ENCODE measurements at places on chromosomes 1 and 21.

DNA sequence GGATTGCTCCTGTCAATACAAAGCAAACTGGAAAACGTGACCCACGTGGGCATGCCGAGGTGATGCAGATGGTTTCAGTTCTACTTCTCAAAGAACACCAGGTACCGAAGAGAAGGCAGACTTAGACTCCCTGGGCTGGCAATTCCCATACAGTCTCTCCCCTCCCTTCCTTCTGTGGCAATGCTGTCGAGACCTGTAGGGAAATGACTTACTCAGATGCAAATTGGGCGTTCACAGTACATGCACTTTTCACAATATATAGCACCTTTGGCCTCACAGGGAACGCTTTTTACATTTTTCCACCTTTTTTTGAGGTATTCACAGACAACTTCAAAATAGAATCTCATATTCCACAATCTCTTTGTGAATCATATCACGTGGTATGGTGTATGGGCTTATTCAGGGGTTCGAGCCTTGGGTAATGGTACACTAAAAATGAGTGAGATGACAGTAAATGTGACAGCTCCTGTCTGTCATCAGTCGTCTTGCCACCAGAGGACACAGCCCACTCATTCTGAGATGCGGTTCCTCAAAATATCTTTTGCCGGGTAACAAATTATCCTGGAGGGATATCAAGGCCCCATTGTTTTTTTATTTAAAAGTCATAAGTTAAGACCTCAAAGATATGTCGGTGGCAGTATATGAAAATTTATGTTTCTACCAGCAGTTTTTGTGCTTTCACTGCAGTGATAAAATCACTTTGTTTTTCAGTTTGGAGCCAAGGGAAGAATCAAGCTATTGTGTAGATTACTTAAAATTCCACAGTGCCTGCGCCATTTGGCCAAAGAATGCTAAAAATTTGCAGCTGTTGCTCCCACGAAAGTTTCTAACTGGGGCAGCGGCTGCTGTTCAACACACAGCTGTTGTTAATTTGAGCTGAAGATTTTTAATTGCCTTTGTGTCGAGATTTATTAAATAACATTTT lies 168.4 kb downstream of the ZZZ3 start:
- DNase-seq, result no peak

GRCh38 chr1:183841950-183842794 lies 37.3 kb downstream of the RGL1 start:
- peak; percentile 46 for DNase-seq

- DNase-seq, result no peak
Observed at GRCh38 chr1:231976231-231976630, 349.6 kb downstream of the DISC1 start.

- no peak for DNase-seq
Observed at GRCh38 chr1:184237588-184237987, 149.2 kb upstream of the C1orf21 start.

DNA sequence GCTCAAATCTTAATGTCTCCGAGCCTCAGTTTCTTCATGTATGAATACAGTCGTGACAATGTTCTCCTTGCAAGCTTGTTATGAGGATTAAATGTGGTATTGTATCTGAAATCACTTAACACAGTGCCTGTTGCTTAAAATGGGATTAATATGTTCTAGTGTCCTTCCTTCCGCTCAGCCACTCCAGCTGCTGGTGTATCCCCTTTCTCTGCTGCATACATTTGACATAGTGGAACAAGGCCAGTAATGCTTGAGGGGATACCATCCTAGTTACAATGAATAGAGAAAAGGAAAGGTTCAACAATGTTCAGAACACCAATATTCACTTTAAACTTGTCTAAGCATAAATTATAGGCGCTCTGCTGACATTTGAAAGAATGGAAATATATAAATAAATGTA lies 64.0 kb downstream of the PROX1 start:
- DNase-seq, result no peak

DNA sequence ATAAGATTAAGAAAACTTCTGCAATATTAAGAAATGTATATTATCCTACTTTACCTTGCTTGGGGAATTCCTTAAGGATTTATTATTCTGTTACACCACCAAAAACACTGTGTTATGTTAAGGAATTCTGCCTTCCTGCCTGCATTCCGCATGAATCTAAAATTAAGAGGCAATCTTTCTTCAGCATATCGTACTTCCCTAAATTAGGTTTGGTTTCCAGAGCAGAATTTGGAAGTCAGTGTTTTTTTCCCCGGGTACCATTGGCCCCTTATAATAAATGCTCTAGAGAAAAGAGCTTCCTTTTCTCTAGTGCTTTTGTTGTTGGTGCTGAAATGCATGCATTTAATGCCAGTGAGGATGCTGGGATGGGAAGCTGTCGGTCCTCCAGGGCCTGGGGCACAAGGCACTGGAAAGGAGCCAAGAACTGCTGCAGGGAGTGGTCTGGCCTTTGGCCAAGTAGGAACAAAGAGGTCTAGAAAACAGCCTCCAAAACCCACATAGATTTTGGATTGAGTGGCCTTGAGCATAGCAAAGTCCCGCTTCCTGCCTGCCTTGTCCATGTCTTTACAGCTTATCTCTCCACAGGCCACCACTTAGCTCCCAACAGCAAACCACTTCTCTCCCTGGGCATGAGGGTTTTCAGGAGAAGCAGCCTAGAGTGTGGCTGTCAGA lies 69.9 kb downstream of the RRAGC start:
- peak; percentile 54 for DNase-seq

GRCh38 chr1:89939059-89939570 lies 55.8 kb upstream of the ZNF326 start:
- DNase-seq, result no peak

- peak; percentile 54 for DNase-seq
Observed at GRCh38 chr1:182889997-182890396, 50.9 kb downstream of the DHX9 start.

DNA sequence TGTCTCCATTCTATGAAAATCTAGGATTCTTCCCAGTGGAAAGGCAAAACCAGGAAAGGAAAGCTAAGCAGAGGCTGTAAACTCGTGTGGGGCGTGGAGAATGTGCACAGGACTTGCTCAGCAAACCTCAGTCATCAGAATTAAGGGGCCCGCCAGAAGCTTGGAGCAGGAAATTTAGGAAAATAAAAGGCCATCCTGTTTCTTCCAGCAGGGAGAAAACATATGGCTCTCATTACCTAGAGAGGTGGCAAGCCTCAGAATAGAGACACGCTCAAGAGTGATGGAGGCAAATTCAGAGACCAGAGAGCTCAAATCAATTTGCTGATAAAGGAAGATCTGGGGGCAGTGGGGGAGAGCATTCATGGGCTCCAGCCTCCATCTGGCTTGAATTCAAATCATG lies 151.9 kb upstream of the KLHDC7A start:
- no peak for DNase-seq

GRCh38 chr1:53726009-53726600 lies 12.9 kb downstream of the GLIS1 start:
- DNase-seq, result no peak

- no peak for DNase-seq
Observed at GRCh38 chr1:225446595-225446960, 18.7 kb upstream of the LBR start.

GRCh38 chr1:52628614-52629324 lies 4.2 kb upstream of the SHISAL2A start:
- no peak for DNase-seq

- DNase-seq, result no peak
Observed at GRCh38 chr1:94865360-94865759, 45.2 kb downstream of the SLC44A3 start.

GRCh38 chr1:213256438-213257087 lies 205.5 kb downstream of the RPS6KC1 start:
- DNase-seq, result no peak

DNA sequence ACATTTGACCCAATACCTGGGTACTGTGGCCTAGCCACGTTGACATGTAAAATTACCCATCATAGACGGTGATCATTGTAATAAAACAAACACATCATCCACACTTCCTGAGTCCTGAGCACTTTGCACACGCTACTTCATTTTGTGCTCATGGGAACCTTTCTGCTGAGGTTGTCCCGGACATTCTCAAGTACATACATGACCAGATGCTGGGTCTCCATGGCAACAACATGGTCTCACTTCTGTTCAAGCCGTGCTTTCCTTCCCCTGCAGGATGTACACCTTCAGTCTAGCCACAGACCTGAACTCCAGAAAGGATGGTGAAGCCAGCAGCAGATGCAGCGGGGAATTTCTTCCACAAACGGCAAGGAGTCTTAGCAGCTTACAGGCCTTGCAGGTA lies 22.7 kb downstream of the UBASH3A start:
- DNase-seq, result no peak

DNA sequence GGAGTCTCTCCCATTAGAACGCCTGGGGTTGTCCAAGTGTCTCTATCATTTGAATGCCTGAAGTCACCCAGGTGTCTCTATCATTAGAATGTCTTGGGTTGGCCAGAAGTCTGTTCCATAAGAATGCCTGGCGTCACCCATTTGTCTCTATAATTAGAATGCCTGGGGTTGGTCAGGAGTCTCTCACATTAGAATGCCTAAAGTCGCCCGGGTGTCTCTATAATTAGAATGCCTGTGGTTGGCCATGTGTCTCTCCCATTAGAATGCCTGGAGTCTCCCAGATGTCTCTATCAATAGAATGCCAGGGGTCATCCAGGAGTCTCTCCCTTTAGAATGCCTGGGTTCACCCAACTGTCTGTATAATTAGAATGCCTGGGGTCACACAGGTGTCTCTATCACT lies 54.5 kb downstream of the RNF187 start:
- no peak for DNase-seq

DNA sequence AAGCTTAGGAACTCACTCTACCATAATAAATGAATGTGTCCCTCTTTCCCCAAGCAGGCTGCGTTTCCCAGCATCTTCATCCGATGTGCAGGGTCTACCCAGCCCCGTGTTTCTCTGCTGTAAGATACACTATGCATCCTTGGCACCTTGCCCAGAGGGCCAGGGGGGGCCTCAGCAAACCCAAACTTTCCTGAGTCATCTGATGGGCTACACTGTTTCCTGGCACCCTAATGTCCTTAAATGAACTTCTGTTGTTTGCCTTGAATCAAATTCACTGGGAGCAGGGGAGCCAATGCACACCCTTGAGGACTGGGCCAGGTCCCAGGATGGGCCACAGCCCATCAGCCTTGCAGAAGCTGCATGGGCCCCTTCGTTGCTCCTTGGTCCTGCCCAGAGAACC lies 145.5 kb downstream of the IGSF21 start:
- no peak for DNase-seq

DNA sequence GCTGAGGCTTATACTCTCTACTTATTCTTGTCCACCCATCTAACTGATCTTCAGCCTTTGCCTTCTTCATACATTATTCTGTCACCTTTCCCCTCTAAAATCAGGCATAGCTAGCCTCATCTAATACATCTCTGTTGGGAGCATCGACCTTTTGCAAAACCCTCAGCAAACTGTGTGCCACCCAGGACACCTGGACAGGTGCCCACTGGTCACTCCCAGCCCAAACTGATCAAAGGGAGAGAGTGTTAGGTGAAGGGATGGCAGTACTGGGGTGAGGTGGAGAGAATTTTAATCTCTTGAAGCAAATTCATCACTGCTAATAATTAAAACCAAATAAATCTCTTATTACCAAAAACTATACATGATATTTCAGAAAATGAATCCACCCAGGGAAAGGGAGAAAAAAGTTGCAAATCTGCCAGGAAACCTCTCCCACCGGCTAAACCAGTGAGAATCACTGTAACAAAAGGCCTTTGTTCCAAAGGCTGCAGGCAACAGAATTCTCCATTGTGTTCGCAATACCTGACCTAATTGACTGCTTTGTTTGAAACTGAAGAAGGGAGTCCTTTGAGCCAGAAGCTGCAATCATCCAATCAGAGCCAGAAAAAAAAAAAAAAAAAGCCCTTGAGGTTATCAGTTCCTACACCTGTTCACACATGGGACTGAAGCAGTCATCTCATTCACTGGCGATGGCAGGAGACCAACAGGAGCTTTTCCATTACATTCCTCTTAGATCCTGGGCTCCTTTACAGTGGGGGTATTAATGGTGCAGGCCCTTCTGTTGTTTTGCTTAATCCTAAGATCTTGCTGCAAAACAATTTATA lies 172.6 kb downstream of the APP start:
- no peak for DNase-seq

- no peak for DNase-seq
Observed at GRCh38 chr1:160646180-160646579, 664 bp downstream of the SLAMF1 start.

DNA sequence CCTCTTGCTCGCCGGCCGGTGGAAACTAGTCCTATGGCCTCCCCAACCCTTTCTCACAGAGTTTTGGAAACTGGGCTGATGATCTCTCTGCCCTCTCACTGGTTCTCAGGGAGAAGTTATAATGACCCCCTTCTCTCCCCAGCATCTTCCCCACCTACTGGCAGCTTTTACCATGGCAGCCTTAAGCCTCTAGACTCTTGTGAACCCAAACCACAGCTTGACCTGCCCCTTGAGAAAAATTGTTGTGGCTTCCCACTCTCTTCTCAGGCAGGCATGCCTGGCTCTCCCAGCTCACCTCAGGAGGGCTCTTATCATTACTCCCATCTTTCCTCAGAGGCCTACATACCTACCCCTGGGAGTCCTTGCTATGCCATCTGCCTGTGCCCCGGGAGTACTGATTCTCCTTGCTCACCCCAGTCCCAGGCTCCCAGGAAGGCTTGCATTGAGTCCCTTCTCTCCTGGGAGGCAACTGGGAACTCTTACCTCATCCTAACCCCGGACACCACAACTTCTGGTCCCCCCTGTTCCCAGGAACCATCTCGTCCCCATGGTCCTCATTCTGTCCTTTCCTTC lies 1.6 kb downstream of the NSUN4 start:
- DNase-seq, result peak; percentile 42

GRCh38 chr1:192633533-192634253 lies 2.3 kb upstream of the RGS13 start:
- no peak for DNase-seq

DNA sequence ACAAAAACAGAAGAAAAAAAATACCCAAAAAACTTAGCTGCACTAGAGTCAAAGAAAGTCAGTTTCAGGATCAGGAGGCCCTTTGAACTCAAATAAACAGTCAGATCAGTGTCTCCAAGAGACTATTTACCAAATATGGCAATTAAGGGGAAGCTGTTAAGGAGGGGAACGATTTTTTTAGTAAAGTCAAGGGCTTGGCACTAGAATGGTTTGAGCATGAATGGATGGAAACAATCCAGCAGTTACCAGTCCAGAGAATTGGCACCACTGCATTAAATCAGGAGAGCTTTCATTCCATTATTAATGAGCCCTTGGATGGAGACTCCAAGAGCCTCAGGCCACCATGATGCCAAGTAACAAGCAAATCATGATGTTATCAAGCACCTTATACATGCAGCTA lies 7.2 kb downstream of the TRAPPC3 start:
- no peak for DNase-seq

DNA sequence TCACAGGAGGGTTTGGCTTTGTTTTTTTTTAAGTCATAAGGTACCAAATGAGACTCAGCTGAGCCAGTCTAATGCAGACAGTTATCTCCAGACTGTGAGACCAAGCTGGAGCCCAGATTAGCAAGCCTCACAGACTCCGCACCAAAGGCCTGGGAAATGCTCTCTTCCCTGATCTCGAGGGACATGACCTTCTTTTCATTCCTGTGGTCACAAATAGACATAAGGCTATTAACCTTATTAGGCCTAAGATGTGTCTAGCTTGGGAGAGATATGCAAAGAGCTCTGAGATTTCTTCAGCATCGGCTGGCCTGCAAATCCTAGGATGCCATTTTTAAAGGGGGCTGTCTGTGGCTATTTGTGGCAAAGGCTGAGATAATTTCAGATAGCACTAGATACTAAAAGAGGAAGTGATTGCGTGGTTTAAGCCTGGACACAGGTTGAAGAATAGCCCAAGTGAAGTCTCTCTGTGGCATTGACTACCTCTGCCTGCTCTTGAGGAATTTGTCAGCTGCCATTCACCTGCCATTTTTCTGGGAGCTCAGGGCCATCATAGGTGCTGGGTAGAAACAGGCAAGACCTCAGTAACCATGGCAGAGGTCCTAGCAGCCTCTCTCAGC lies 301.3 kb downstream of the SIPA1L2 start:
- no peak for DNase-seq

GRCh38 chr1:95778217-95778616 lies 544.2 kb downstream of the RWDD3 start:
- no peak for DNase-seq

All from KBM-7 (cell line).